ENCODE measurements at places on chromosomes 16 and 17. TPM values are rescaled to one million over a fixed set of nuclear protein-coding genes. Genes with fewer than 3 reads are reported as not detected.

PITPNC1 gene
- total RNA-seq = 44.9 TPM

GRCh38 chr17:3318336-3318735 lies 20.2 kb upstream of the OR3A1 start:
- no peaks in the 10 kb centered on the region for H3K36me3 ChIP-seq
- H3K27ac ChIP-seq = no peak overlapping the region
- H3K27me3 ChIP-seq = no peaks in the 10 kb centered on the region
- DNase-seq = no peak
- H3K4me1 ChIP-seq = no peaks in the 10 kb centered on the region

GRCh38 chr17:78723001-78723796 lies 58.9 kb downstream of the CYTH1 start:
- H3K27ac ChIP-seq = peak overlapping the region; percentile 55
- no peaks in the 10 kb centered on the region for H3K27me3 ChIP-seq
- H3K36me3 ChIP-seq = peaks cover 8% of the 10 kb centered on the region
- peaks cover 86% of the 10 kb centered on the region for H3K4me1 ChIP-seq
- no peak for DNase-seq

DNA sequence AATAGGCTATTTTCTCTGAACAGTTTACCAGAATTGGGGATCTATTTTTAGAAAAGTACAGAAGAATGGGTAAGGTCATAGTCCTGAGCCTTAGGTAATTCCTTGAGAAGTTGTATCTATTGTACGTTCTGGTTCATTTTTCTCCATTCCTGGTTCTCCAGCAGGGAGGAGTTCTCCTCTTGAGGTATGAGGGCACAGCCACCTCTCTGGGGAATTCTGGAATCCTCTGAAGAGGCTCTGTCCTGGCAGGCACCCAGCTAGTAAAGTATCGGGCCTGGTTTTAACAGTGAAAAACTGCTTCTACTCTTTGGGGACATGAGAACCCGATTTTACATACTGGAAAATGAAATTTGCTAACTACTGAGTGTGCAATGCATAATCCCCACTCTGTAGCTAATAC lies 19.6 kb upstream of the PMFBP1 start:
- no peak overlapping the region for H3K27ac ChIP-seq
- no peak for DNase-seq
- peaks cover 7% of the 10 kb centered on the region for H3K27me3 ChIP-seq

PHLPP2 gene
- 7.9 TPM for total RNA-seq

DNA sequence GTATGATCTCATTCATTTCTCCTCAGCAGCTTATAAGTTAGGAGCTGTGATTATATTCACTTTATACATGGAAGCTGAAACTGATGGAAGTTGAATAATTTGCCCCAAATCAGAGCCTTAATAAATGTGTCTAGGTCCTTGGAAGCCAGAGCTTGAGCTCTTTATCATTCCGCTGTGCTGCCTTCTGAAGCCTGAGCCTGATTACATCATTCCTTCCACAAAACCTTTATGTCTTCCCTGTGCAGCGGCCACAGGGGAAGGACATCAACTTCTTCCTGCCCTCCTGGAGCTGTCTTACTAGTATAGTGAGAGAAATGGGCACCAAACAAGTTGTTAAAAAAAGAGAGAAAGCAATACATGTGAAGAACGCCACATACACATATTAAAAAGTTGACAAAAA lies 6.8 kb downstream of the TNRC6C start:
- peaks cover 38% of the 10 kb centered on the region for H3K4me1 ChIP-seq
- H3K36me3 ChIP-seq = peaks cover 10% of the 10 kb centered on the region
- H3K4me3 ChIP-seq = no peak overlapping the region
- H3K27ac ChIP-seq = no peak overlapping the region
- no peak for DNase-seq

GRCh38 chr17:8140065-8141029 lies 11.9 kb downstream of the PER1 start:
- H3K4me3 ChIP-seq = no peak overlapping the region
- no peak for DNase-seq
- peaks cover 11% of the 10 kb centered on the region for H3K36me3 ChIP-seq
- H3K27me3 ChIP-seq = peaks cover 3% of the 10 kb centered on the region

TEPSIN gene
- 56.3 TPM for total RNA-seq

DNA sequence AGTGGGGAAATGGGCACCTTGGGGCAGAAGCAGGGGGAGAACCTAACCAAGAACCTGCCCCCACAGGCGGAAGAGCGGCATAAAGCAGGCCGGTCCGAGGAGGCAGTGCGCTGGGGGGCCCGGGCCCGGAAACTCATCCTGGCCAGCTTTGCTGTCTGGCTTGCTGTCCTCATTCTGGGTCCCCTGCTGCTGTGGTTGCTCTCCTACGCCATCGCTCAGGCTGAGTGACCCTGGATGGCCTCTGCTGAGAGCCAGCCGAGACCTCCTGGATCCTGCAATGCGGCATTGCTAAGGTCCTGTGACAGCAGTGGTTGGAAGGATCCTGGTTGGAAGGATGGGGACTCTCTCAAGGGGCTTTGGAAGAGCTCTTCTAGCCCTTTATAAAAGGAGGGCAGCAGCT lies 4.5 kb upstream of the PHKG2 start:
- H3K4me3 ChIP-seq = no peak overlapping the region
- no peak for DNase-seq
- no peak overlapping the region for H3K27ac ChIP-seq
- H3K4me1 ChIP-seq = peaks cover 13% of the 10 kb centered on the region

- H3K4me1 ChIP-seq = no peaks in the 10 kb centered on the region
- H3K27me3 ChIP-seq = no peaks in the 10 kb centered on the region
- no peak overlapping the region for H3K27ac ChIP-seq
- no peaks in the 10 kb centered on the region for H3K36me3 ChIP-seq
Measured at GRCh38 chr16:1077877-1078578, 5.5 kb downstream of the SSTR5 start.

CCL1 gene
- 25.6 TPM for total RNA-seq

- peaks cover 25% of the 10 kb centered on the region for H3K36me3 ChIP-seq
- DNase-seq = peak; percentile 84
- H3K4me1 ChIP-seq = peaks cover 35% of the 10 kb centered on the region
- peak within 1 kb of the TSS; percentile 99 for H3K4me3 ChIP-seq
- no peaks in the 10 kb centered on the region for H3K27me3 ChIP-seq
Measured at GRCh38 chr17:42773290-42774035, at the start of gene VPS25. Gene VPS25, plus strand, starts transcription at chr17:42773449. Its CDS starts 27 bp downstream, at chr17:42773476.

DNA sequence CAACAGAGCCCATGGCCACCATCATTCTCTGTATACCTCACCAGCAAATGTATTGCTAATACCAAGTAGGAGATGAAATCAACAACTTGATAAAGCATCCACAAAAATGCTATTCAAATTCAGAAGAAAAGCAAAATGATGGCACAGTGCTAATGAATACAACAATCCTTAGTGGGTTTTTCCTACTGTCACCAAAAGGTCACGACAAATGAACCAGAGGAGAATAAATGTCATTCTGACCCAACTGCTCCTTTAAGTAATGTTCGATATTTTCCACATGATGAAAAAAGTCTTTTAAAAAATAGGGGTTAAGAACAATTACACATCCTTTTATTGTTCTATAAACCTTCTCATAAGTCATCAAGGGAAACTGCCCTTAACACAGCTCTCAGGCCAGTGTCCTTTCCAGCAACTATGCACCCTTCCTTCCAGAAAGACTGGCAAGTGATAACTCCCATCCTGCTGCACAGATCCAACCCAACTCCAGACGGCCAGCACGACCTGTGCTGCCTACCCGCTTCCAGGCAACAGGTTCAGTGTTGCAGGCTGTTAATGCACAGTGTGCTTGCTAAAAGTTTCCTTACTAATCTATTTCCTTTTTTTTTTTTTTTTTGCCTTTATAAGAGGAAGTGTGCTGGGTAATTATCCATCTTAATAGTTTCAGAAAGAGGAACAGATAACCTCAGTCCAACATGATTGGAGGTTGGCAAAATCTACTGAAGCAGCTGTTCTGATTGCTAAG lies 15.4 kb downstream of the FBXO31 start:
- DNase-seq = no peak
- no peak overlapping the region for H3K4me3 ChIP-seq
- peaks cover 31% of the 10 kb centered on the region for H3K4me1 ChIP-seq
- H3K27me3 ChIP-seq = no peaks in the 10 kb centered on the region
- H3K27ac ChIP-seq = no peak overlapping the region

NPIPA5 gene
- 20.9 TPM for total RNA-seq

DNA sequence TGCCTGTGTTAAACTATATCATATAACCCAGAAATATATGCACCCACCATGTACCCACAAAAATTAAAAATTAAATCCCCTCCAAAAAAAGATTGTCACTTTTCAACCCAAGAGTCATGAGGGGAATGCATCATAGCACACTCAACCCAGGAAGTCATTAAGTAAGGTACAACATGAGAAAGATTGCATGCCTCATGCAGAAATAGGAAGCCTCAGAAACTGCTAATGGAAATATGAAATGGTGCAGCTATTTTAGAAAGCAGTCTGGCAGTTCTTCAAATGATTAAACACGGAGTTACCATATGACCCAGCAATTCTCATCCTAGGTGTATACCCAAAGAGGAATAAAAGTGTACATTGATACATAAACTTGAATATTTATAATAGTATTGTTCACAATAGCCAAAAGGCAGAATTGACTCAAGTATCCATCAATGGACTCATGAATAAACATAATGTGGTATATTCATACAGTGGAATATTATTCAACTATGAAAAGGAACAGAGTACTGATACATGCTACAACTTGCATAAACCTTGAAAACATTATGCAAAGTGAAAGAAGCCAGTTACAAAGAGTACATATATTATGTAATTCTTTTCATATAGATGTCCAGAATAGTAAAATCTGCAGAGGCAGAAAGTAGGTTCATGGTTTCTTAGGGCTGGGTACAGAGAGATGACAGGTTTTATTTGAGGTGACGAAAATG lies 70.4 kb downstream of the TMEM100 start:
- H3K36me3 ChIP-seq = no peaks in the 10 kb centered on the region
- peaks cover 27% of the 10 kb centered on the region for H3K27me3 ChIP-seq
- no peaks in the 10 kb centered on the region for H3K4me1 ChIP-seq

CETP gene
- total RNA-seq = not detected

DNA sequence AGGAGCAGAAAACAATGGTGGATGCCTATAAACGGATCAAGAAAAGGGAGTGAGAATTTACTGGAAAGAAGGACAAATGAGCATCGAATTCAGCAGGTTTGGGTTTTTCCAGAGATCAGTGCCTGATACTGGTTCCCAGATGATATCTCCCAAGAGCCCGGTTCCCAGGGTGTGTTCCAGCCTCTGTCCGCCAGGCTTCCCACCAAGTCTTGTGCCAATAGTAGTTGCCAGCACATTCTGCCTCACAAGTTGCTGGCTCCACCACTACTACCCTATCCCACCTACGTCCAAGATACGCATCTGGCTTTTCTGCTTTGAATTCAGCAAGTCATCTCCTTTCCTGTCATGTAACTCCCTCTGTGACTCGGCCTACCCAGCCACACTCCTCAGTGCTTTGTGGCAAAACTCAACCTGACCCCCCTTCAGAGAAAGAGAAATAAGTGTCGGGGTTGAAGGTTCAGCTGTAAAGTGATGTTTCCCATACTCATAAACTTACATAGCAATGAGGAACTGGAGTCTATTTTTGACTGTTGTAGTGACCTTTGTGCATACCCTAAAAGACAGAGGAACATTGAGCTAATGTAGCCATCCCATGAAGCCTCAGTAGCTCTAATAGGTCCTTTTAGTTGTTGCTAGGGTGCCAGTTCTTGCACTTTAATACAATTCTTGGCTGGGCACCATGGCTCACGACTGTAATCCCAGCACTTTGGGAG lies 277.0 kb downstream of the IRX3 start:
- peaks cover 2% of the 10 kb centered on the region for H3K36me3 ChIP-seq
- H3K4me1 ChIP-seq = no peaks in the 10 kb centered on the region
- no peak for DNase-seq
- no peak overlapping the region for H3K27ac ChIP-seq

DNA sequence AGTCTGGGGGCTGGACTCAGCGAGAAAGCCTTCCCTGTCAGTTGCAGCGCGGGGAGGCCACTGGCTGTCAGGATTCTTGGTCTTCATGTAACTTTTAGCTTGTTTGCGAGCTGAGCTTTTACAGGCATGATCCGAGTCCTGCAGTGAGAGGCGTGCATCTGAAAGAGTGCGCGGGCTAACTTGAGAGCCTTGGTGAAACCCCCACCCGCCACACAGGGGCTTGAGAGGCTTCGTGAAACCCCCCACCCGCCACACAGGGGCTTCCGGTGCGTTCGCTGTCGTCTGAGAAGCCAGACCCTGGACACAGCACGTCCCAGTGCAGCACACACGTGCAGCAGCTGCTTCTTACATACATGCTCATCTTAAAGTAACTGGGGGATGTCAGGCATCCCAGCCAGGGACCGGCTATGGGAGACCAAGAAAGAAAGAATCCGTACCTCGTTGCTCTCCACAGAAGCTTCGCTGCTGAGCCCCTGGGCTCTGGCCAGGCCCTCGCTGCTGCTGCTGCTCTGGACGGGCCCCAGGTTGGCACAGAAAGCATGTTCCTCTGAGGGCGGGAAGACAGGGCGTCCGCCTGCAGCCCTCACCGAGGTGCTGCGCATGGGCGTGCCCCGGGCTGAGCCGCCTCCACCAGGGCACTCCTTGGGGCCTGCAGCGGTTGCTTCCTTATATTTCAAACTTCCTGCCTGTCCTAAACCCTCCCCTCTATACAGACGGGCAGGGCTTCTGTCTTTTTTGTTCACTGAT lies 7.8 kb downstream of the NUDT16L1 start:
- H3K36me3 ChIP-seq = peaks cover 7% of the 10 kb centered on the region
- H3K27me3 ChIP-seq = no peaks in the 10 kb centered on the region
- H3K4me1 ChIP-seq = peaks cover 24% of the 10 kb centered on the region
- H3K4me3 ChIP-seq = no peak overlapping the region
- DNase-seq = peak; percentile 40

SNX20 gene
- total RNA-seq = 72.1 TPM

DNA sequence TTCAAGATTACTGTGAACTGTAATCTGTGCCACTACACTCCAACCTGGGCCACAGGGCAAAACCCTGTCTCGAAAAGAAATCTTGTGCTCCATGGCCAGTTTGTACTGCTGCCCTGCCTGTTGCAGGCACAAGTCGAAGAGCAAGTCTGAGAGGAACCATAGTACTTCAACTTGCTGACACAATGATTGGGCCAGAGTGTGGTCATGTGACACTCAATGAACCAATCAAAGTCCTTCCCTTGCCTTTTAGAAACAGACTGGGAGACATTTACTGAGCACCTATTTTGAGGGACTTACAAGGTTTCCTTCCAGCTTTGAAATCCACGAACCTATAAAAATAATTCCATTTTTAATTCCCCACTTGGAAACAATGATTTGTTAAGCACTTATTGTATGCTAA lies 39.8 kb upstream of the TMC5 start:
- H3K4me3 ChIP-seq = no peak overlapping the region
- H3K27ac ChIP-seq = no peak overlapping the region
- no peaks in the 10 kb centered on the region for H3K36me3 ChIP-seq
- DNase-seq = no peak

DNA sequence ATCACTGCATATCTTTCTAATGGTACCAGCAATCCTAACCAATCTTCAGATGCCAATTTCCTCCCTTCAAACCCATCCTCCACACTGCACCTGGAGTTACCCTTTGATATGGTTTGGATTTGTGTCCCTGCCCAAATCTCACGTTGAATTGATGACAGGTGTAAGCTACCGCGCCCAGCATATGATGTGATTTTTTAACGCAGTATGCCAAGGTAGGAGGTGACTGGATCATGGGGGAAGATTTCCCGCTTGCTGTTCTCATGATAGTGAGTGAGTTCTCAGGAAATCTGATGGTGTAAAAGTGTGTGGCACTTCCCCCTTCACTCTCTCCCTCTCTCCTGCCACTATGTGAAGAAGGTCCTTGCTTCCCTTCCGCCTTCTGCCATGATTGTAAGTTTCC lies 57.0 kb downstream of the TOX3 start:
- no peak for DNase-seq
- no peak overlapping the region for H3K27ac ChIP-seq
- no peaks in the 10 kb centered on the region for H3K36me3 ChIP-seq
- H3K27me3 ChIP-seq = no peaks in the 10 kb centered on the region
- H3K4me3 ChIP-seq = no peak overlapping the region

TMEM220 gene
- 0.35 TPM for total RNA-seq

Measured in activated CD8-positive, alpha-beta memory T cell treated with anti-CD3 and anti-CD28 coated beads, Interleukin-2, amount 10 ng/mL, durations not matched to agents 7 days and 5 days (primary cell).